ENCODE measurements at places on chromosomes 12 and 14.

GRCh38 chr14:100416921-100417860 lies 94.1 kb downstream of the SLC25A47 start:
- no peak for DNase-seq

DNA sequence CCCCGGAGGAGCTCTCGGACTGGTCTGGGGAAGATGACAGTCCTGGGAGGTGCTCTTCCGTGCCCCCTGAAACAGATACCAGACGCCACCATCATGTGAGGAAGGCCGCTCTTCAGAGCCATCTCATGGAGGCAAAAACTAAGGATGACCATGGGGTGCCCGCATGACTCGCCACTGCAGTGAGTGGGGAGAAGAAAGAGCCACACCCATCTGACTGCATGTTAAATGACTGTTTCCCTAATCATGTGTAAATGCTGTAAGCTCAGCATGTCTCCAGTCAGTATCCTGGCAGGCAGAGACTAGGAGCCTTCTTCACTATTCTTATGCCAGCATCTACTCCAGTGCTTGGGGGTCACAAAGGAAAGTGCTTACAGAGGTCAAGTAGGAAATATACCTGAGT lies 4.0 kb downstream of the STON2 start:
- no peak for DNase-seq

- DNase-seq: no peak
Measured at GRCh38 chr12:121176826-121177529, 33.0 kb upstream of the P2RX4 start.

DNA sequence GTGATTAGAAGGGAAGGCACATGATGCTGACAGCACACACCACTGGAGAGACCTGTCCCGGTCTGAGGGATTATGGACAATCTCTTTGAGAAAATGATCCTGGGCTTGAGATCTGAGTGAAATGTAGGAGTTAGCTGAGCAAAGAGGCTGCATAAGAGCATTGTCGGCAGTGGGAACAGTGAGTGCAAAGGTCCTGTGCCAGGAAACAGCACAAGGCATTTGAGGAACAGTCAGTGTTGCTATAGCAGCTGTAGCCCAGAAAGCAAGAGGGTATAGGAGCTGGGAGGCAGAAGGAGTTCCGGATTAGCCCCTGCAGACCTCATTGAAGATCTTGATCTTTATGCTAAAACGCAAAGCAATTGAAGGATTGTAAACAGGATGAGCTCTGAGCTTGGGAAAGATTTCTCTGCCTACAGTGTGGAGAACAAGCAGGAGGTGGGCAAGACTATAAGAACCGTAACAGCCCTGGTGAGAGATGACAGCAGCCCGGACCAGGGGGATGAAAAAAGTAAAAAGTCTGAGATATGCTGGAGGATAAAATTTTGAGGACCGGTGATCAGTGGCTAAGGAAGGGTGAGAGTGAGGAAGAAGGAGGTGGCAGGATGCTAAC lies 28.5 kb downstream of the CFL2 start:
- DNase-seq: no peak

GRCh38 chr12:66409195-66409871 lies 107.0 kb downstream of the HELB start:
- peak; percentile 4 for DNase-seq

DNA sequence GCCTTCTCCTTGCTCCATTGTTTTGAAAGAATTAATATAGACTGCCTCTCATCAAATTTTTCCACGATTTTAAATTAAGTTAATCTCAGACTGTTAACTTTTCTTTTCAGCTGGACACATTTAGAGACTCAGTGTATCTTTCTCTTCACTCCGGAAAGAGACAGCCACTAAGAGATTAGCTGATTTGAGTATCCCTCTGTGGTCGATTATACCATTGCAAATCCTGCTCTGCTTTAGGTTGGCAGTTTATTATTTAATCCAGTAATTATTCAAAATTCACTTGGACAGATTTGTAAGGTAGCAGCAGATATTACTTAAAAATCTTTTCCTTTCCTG lies 588 bp upstream of the TWF1 start:
- no peak for DNase-seq

GRCh38 chr12:116547955-116548501 lies 11.2 kb upstream of the MAP1LC3B2 start:
- peak; percentile 42 for DNase-seq

DNA sequence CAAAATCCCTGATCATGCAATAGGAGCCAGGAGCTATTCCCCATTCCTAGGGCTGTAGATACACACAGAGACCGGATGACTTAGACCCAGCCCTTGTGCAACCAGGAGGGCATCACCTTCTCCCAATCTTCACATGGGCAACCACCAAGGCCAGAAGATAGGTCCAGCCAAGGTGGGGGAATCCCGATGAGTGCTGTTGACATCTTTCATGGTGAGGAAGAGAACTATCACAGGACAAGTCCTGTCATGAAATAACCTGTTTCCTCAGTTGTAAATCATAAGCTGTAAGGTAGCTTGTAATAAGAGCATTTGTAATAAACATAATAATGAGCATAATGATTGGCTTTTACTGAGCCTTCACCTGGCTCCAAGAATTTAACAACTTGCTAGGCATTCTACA lies 89.5 kb downstream of the GCH1 start:
- no peak for DNase-seq

DNA sequence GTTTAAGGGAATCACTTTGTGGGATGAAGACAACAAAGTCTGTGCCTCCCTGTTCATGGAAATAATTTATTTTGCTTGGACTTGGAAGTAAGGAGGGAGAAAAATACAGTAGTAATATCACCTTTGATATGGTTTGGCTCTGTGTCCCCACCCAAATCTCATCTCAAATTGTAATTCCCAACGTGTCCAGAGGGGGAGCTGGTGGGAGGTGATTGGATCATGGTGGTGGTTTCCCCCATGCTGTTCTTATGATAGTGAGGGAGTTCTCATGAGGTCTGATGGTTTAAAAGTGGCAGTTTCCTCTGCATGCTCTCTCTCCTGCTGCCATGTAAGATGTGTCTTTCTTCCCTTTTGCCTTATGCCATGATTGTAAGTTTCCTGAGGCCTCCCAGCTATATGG lies 460.7 kb downstream of the NOVA1 start:
- DNase-seq: no peak

GRCh38 chr14:91963465-91963864 lies 16.0 kb upstream of the FBLN5 start:
- no peak for DNase-seq

- peak; percentile 35 for DNase-seq
Measured at GRCh38 chr14:102819176-102819628, 42.0 kb downstream of the TRAF3 start.

GRCh38 chr12:128930606-128931005 lies 77.3 kb downstream of the GLT1D1 start:
- no peak for DNase-seq

- DNase-seq: no peak
Measured at GRCh38 chr14:56414236-56414635, 165.4 kb upstream of the TMEM260 start.

GRCh38 chr12:88562151-88562550 lies 18.1 kb downstream of the KITLG start:
- no peak for DNase-seq

- no peak for DNase-seq
Measured at GRCh38 chr12:40253936-40254335, 29.1 kb downstream of the LRRK2 start.

GRCh38 chr12:2482938-2483660 lies 311.7 kb upstream of the FKBP4 start:
- DNase-seq: no peak

DNA sequence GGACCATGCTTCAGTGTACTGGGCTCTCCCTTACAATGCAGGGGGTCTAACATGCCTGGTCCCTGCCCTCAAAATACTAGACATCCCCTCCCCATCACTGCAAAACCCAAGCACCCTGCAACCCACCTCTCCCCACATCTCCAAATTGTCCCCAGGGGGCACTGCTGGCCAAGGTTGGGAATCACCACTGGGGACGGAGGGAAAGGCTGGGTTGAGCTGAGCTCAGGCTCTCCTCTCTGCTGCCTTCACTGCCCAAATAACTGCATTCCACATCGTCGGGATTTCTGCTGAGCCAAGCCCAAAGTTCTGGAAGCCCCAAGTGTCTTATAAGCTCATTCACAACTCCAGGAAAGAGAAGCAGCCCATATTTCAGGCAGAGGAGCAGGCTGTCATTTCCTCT lies 69.6 kb downstream of the NT5DC3 start:
- DNase-seq: peak; percentile 8

DNA sequence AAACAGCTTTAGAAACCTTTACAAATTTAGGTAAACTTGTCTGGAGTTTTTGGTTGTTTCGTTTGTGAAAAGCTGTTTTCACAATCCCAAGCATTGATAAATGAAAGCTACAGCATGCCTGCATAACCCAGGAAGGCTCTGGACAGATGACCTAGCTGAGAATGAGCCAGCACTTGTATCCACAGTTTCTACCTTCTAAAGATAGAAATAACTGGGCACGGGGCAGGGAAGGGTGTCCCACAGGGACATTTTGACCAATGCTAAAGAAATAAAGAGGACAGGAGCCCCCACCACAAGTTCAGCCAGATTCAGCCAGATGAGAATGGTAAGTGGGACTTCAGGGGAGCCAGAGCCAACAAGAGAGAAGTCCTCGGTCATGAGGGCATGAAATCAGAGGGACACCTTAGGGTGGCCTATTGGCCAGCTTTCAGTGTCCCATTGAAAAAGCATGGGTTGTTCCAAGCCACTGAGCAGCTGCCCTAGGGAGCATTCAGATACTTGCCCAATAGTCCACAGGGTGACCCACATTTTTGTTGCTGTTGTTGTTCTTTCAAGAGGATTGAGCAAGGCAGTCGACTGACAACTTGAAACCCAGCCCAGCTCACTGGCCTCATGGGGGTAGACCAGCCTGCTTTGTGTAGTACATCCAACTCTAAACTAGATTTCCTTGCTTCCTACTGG lies 140.3 kb upstream of the NUDT4 start:
- DNase-seq: no peak

DNA sequence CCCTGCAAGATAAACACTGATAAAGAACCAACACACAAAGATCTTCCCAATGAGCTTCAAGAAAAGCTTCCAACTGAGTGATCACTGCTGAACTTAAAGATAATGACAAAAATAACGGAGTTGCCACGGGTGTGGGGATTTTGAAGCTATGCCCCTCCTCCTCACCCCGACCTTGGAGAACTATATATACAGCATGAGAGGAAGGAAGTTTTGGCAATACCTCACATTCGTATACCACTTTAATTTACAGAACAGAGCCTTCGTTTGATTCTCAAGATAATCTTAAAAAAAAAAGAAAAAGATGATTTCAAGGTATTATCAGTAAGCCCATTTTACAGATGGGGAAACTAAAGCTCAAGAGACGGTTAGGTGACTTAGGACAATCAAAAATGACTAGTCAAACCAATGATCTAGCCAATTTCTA lies 715 bp downstream of the NEK9 start:
- peak; percentile 7 for DNase-seq

DNA sequence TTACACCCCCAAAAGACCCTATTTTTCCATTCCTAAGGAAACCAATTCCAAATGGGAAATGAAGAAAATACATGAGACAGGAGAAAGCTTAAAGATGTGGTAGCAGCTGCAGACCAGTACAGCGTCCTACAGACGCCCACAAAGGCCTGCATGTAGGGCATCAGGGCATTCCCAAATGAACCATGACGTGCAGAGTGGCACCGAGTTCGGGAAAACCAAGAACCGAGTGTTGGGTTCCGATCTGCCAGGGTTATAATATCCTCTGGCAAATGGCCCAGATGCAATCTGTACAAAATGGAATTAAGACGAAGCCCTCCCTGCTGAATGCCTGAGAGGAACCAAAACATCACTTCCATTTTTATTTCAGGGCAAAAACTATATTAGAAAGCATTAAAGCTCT lies 34.4 kb upstream of the SELPLG start:
- DNase-seq: no peak

- no peak for DNase-seq
Measured at GRCh38 chr12:69252033-69252432, 12.7 kb downstream of the CPSF6 start.

DNA sequence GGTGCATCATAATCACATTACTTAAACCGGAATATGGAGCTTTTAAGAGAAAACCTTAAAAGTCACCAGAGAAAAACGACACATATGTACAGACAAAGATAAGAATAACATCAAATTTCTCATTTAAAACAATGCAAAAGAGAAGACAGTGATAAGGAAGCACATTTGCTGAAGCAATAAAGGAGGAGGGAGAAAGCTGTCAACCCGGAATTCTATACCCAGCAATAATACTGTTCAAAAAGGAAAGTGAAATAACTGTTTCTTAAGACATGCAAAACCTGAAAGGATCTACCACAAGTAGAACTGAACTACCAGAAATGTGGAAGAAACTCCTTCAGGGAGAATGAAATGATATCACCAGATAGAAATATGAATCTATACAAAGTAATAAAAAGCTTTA lies 15.4 kb downstream of the SLC6A13 start:
- DNase-seq: no peak

- DNase-seq: no peak
Measured at GRCh38 chr12:1857086-1857485, 36.7 kb downstream of the LRTM2 start.

GRCh38 chr14:75144944-75145343 lies 18.1 kb upstream of the NEK9 start:
- DNase-seq: peak; percentile 49

GRCh38 chr14:66121859-66122258 lies 364.3 kb upstream of the CCDC196 start:
- no peak for DNase-seq

DNA sequence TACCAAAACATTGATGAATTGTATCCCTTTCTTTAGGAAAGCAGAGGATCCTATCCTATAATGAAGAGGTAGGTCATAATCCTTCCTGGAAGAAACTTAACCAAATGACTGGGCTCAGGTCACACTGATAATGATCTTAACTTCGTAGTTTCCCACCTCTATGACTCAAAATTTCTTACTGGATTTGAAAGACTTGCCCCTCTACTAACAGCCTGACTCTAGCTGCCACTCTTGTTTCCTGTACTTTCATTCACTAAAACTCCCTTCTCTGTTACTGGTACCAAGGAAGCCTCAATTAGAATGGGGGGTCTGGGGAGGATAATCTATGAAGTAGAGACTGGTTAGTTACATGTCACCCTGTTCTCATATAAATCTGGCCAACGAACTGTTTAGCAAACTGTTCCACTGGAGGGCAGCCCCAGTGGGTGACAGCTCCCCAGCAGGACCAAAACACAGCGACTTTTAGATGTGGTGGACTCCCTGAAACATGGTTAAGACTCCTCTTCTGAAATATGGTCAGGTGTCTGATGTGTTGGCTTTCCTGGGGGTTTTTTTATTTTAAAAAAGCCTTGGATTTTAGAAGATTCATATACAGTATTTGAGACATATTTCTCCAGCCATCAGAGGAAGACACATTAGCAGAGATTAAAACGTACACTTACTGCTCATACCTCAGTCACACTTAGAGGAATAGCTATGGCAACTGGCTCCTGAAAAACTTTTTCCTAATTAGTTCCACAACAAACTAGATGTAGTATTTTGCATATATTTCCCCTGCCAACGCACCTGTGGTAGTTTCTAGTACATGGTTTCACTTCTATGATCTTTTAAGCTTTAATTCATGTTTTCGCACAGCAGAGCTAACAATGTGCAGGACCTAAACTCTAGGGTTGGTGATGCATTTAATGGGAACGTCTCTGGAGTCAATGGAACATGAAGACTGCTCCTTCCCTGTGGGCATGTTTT lies 72.3 kb downstream of the ACADS start:
- DNase-seq: no peak

GRCh38 chr14:71583194-71583593 lies 349.0 kb upstream of the RGS6 start:
- no peak for DNase-seq

GRCh38 chr12:107229827-107230226 lies 136.5 kb upstream of the CRY1 start:
- DNase-seq: no peak
